Cerebellum (tissue), 4 donors: ENCODE measurements at places on chromosomes 7 and 10. TPM values are rescaled to one million over a fixed set of nuclear protein-coding genes. Genes with fewer than 3 reads are reported as not detected.

The TES gene
- 31.7 TPM for total RNA-seq

The GPER1 gene
- total RNA-seq: 0.73 TPM

The STAG3 gene
- 1.5 TPM for total RNA-seq

The PLPP4 gene
- total RNA-seq: 27.6 TPM

The DOCK1 gene
- total RNA-seq: 47.7 TPM

The SRRM3 gene
- total RNA-seq: 16.3 TPM

DNA sequence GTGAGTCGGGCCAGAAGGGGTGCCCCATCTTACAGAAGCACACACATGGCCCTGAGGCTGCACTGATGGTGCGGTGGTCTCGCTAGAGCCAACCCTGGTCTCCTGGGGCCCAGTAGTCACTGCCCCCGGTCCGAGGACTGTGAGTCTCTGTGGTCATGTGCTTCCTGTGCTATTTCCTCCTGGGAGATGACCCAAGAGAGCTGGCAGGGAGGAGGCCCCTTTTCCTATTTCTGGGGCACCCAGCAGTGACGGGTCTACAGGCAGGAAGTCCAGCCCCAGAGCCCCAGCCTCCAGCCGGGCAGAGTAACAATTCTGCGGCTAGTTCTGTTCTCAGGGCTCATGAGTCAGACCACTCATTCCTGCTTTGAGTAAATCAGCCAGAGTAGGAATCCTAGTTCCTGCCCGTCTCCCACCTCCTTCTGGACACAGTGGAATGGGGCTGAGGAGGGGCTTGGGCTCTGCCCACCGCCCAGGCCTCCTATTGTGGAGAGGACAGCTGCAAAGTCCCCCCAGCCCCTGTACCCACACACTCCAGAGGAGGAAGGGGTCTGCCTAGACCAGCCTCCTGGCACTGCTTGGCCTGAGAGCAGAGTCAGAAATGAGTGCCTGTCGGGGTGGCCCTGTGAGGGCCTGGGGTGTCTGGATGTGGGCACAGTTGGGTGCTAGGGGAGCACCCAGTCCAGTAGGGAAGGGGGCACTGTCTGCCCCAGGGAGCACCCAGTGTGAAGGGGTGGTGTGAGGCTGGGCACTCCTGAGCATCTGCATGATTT lies 80.5 kb upstream of the PPIF start:
- no peak for DNase-seq

DNA sequence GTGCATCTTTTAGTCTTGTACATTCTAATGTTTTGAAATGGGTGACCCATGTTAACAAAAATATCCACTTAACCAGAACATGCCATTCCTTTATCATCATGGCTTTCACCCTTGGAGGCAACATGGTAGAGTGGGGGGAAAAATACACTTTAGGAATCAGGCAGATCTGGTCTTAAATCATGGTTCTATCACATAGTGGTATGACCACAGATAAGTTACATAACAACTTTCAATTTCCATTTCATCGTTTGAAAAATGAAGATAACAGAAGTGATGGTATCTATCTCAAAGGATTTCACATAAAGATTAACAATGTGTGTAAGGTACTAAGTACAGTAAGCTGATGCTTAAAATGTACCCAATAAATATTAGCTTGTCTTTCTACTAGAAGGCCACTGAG lies 19.0 kb downstream of the TMEM168 start:
- no peak for DNase-seq

- DNase-seq: no peak
Observed at GRCh38 chr7:79436378-79436777, 17.1 kb downstream of the MAGI2 start.

- no peak for DNase-seq
Observed at GRCh38 chr7:28957064-28957750, 923 bp downstream of the TRIL start.

DNA sequence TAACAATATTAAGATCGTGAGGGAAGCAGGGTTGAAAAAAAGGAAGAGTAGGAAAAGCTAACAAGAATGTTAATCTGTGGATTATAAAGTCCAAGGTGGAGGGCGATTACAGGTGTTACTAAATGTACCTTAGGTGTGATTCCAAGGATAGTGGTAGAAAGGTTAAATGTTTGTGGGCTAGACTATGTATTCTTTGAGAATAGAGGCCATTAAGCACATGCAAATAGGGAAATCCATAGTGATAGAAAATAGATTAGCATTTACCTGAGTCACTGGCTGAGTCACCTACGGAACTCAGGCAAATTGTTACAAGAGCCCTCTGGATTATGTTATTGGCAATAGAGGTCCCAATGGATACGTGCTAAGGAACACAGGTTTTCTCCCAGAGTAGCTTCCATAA lies 9.0 kb downstream of the MGAM2 start:
- no peak for DNase-seq

DNA sequence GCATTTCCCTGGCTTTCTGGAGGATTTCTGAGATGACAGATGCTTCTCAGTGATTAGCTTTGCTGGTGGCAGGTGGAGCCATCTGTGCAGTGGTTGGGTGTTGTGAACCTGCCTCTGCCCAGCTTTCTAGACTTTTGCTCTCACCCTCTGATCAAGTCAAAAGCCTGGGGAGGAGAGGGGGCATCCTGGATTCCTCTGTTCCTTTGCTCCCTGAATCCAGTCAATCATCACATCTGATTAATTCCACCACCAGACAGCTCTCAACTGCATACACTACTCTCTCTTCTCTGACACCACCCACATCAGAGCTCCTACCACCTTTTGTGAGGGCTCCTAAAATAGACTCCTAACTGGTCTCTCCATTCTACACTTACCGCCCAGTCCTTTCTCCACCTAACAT lies 283.5 kb downstream of the WDR11 start:
- no peak for DNase-seq

DNA sequence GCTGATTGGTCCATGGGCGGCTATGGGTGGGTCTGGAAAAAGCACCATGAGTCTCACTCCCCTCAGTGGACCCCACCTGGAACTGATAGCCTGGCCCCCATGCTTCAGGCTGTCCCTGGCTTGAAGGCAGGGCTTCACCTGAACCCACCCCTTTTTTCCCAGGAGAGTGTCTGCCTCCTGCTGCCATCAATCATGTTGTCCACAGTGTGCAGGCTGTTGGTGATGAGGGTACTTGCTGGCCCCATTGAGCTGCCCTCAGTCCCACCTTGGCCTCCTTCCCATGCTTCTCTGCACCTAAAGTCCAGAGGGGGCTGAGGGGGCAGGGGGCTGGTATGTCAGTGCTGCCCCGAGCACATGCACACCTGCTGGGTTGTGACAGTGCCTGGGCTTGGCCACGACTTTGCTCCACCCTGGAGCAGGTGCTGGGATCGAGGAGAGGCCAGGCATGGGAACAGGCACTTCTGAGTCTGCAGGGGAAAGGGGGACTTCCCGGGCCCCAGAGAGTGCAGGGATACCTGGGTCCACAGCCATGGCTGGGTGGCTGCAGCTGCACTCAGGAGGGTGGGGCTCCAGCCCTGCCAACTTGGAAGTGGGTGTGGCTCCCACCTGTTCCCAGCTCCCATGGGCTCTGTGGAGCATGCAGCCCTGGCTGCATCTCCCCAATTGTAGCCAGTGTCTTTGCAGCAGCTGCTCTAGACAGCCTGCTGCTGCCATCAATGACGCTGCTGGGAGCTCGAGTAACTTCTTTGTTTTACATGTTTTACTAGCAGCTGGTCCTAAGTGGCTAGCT lies 56.9 kb downstream of the ADK start:
- DNase-seq: no peak

DNA sequence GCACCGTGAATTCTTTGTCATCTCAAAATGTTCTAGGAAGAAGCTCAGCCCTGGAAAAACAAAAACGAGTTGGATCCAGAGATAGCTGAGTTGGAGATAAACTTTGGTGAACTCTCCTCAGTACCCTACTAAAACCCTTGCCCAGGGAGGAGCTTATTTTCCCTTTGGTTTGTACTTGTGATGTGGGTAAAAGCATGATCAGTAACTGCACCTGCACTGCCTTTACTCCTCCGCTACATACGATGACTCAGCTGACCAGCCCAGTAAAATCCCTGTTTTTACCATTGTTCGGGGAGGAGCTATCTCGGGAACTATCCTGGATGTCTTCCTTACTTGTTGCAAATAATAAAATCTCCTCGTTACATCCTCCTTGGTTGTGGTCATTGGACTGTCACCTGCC lies 359.3 kb downstream of the SH2D4B start:
- DNase-seq: no peak

GRCh38 chr7:80298201-80298600 lies 163.6 kb downstream of the GNAI1 start:
- DNase-seq: no peak

- no peak for DNase-seq
Observed at GRCh38 chr7:126361183-126361582, 891.6 kb downstream of the GRM8 start.

DNA sequence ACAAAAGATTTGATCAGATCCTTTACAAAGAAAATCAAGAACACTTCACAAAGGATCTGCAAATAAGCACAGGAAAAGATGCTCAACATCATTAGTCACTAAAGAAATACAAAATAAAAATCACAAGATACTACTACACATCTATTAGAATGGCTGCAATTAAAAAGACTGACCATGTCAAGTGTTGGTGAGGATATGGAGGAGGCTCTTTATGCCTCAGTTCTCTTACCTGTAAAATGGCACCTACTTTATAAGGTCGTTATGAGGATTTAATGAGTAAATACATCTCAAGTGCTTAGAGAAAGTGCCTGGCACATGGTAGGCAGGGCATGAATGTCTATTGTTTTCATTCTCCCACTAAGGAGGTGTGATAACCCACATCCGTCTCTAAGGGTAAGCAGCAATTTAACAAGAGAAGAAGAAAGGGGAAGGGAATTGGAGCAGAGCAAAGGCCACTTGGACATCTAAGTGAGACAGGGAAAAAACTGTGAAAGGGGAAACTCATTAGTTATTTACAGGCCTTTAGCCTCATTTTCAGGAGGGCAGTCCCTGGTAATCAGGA lies 157.5 kb upstream of the NFE2L3 start:
- no peak for DNase-seq

DNA sequence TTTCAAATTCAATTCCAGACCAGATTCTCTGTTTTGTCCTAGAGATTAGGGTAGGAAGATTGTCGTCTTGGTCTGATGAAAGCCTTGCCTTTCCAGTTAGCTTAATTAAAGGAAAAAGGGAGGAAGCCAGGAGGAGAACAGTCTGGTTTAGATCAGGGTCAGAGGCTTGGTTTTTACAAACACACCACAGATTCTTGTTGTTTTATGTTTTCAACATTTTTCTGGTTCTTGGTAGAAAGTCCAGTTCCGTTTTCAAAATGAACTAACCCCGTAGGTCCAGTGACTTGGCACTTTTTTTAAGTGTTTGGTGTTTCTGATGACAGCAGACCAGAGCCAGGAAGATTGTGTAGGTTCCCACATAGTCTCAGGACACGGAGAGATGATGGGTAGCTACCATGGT lies 167.1 kb upstream of the INHBA start:
- DNase-seq: no peak

- no peak for DNase-seq
Observed at GRCh38 chr10:116771959-116772585, 29.7 kb upstream of the HSPA12A start.

DNA sequence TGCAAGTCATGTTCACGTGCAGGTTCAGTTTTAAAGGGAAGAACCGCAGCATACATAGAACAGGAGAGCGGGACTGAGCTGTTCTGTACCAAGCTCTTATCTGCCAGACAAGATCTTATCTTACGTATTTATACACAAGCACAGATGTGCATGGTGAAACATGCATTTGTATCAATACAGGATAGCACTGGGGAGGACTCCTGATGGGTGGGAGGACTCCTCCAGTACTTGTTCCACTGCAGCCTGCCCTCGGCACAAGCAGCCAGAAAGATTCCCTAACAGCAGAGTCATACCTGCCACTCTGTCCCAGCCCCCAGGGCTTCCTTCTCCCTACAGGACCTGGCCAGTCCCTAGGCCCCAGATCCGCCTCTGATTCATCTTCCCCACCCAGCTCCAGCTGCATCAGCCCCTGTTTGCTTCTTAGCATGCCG lies 13.2 kb upstream of the PRKCQ start:
- DNase-seq: no peak

DNA sequence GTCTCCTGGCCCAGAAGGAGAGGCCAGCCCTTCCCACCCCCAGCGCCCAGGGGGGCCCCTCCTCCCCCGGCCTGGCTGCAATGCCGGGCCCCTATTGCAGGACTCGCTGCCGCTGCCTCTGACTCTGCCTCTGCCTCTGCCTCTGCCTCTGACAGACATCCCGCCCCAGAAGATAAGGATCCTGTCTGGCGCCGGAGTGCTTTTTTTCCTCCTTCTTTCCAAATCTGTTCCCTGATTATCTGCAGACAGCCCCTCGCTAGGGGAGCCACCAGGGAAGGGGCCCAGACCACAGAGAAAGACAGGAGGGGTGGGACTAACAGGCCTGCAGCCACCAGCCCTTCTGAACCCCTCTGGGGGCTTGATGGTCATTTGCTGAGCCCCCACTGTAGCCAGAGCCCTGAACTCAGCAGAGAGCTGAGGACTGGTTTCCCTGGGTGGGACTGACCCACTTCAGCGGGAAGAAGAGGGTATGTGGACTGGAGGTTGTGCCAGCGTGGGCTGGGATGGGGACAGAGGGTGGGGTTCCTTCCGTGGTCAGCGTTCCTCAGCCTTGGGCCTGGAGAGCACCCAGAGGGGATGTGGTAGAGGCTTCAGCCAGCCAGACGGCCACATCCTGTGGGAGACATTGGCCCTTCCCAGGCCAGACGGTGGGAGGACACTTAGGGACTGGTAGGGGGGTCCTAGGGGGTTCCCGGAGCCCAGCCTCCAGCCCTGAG lies 22.8 kb downstream of the UNC5B start:
- DNase-seq: no peak

- no peak for DNase-seq
Observed at GRCh38 chr7:99397297-99397983, 11.0 kb downstream of the PDAP1 start.

GRCh38 chr10:116656044-116656443 lies 35.3 kb downstream of the PNLIPRP2 start:
- DNase-seq: no peak

GRCh38 chr7:134419085-134419484 lies 39.8 kb downstream of the AKR1B1 start:
- no peak for DNase-seq

- DNase-seq: no peak
Observed at GRCh38 chr7:68073701-68074100, 1077.1 kb downstream of the TYW1 start.

- DNase-seq: no peak
Observed at GRCh38 chr7:85065306-85065705, 121.5 kb downstream of the SEMA3D start.

DNA sequence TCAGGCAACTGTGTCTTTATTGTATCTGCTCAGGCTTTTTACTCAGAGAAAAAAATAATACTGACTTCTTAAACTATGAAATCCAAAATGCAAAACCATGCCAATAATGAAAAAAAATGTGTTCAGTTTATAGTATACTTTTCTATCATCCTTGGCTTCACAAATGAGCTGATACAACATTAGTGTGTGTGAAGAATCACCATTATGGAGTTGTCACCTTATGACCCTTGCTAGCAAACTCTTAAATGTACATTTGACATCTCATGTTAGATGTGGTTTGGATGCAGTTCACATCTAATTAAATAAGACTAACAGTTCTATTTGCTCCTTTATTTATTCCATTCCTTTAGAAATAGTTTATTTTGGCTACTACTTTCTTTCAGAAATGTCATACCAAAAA lies 4.2 kb upstream of the OR2A2 start:
- no peak for DNase-seq
